ENCODE measurements at places on chromosomes 5 and 9. TPM values are rescaled to one million over a fixed set of nuclear protein-coding genes. Genes with fewer than 3 reads are reported as not detected.

GRCh38 chr5:33371660-33372059, 69.1 kb upstream of the TARS1 start:
- no peak for DNase-seq

FAM13B gene
- 4.4 TPM for total RNA-seq

GRCh38 chr5:150302301-150303069, at the start of gene ARSI:
TSS of gene ARSI (minus strand) at chr5:150302905. CDS start at chr5:150302373, 532 bp downstream.
- no peak for DNase-seq

LAMC3 gene
- 9.6 TPM for total RNA-seq

GDNF gene
- total RNA-seq: not detected

- DNase-seq: no peak
These were observed 149.2 kb upstream of the CDKN2B start for GRCh38 chr9:22158271-22158670.

DNA sequence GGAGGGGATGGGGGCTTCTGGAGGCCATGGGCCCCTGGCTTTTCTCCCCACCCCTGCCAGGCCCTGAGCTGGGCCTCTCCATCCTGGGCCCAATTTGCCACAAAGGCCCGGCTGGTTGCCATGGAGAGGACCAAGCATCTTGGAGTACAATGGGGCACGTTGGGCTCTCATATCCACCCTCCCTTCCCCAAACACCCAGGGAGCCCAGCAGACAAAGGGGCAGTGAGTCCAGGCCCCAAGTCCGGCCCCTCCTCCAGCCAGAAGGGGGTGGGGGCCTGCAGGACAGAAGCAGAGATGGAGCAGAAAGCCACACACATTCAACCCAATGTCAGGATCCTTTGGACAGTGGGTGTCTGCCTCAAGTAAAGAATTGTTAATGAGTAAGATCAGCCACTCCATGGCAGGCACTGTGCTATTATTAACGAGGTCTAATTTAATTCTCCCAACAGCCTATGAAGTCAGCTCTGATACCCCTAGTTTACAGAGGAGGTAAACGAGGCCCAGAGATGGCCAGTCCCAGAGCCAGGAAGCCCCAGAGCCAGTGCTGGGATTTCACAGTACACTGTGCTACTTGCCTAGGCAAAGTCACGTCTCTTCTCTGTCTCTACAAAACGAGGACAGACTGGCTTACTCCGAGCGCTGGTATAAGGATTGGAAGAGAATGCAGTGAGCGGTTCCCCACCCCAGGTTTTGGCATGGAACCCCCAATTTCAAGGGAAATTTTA, 2.3 kb downstream of the CRB2 start:
- no peak for DNase-seq

Measured in Caki2 (cell line).